ENCODE measurements at places on chromosomes 4 and X.

GRCh38 chr4:62601737-62602136 lies 1401.6 kb downstream of the ADGRL3 start:
- DNase-seq: no peak

DNA sequence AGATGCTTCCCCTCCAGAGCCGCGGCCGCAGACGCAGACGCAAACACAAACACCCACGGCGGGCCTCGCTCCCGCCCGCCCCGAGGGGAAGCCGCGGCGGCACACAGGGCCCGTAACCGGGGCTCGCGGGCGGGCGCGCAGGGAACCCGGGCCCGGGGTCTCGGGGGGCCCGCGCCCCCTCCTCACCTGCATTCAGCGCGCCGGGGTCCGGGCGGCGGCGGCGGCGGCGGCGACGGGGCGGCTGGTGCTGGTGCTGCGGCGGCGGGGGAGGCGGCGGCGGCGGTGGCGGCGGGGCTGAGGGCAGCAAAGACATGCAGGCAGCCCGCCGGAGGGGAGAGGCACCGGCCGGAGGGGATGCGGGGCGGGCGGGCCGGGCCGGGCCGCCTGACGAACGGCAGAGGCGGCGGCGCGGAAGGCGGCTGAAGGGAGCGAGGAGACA lies 255 bp upstream of the CNOT6L start:
- DNase-seq: no peak

GRCh38 chrX:99266255-99266654 lies 1143.8 kb downstream of the PCDH19 start:
- no peak for DNase-seq

DNA sequence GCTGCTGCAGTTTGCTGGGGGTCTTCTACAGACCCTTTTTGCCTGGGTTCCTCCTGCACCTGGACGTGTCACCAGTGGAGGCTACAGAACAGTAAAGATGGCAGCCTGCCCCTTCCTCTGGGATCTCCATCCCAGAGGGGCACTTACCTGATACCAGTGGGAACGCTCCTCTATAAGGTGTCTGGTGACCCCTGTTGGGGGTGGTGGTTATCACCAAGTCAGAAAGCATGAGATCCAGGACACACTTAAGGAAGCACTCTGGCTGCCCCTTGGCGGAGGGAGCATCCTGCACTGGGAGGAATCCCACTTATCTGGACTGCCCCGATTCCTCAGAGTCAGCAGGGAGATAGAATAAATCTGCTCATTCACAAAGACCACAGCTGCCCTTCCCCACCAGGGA lies 218.9 kb upstream of the GALNTL6 start:
- no peak for DNase-seq

DNA sequence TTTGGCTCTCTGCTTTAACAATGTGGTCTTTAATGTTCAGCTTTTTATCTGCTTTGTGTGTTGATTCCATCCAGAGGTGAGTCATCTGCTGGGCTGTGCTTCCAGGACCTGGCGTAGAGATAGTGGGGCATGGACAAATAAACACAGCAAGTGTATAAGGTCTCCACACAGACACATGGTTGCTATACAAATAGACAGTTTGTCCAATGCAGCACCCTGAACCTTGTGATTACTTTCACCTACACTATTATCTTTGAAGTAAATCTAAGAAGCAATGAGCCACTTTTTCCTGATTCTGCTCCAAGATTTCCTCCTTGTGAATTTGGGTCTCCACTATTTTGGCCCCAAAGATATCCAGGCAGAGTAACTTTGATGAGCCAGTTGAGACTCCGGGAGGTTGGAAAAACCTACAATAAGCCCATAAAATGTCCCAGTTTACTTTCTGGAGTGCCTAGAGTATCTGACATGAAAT lies 12.1 kb downstream of the PPARGC1A start:
- no peak for DNase-seq

Measured in omental fat pad (tissue), 4 donors.